SW480 (cell line): ENCODE measurements at places on chromosomes 7 and 10.

DNA sequence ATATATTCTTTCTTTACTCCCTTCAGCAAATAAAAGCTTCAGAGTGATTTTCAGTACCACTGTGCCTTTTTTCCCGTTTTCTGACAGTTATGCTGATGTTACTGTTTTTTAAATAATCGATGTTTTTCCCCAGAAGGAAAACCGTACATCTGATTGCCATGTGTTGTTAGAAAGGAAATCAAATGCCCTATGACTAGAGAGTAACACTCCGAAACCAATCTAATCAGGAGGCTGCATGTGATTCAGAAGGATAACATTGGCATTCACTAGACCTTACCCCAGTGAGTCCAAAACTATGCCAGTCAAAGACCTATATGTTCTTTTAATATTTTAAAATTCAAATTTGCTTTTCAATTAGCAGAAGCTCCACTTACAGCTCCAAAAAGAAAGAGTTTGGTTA, 116.3 kb downstream of the TMEM26 start:
- DNase-seq, result no peak

DNA sequence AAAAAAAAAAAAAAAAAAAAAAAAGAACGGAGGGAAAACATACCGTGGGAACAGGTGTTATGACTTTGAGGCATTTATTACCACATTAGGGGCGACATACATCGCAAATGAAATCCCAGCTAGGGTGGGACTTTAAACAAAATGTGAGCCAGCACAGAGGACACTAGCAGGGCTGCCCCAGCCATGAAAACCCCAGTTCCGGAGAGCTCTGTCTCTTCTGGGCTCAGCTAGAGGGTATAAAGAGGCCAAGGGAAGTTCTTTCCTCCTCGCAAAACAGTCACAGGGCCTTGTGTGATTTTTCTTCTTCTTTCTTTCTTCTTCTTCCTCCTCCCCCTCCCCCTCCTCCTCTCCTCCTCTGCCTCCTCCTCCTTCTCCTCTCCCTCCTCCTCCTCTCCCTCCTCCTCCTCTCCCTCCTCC, 59.9 kb upstream of the ECHDC3 start:
- no peak for DNase-seq

DNA sequence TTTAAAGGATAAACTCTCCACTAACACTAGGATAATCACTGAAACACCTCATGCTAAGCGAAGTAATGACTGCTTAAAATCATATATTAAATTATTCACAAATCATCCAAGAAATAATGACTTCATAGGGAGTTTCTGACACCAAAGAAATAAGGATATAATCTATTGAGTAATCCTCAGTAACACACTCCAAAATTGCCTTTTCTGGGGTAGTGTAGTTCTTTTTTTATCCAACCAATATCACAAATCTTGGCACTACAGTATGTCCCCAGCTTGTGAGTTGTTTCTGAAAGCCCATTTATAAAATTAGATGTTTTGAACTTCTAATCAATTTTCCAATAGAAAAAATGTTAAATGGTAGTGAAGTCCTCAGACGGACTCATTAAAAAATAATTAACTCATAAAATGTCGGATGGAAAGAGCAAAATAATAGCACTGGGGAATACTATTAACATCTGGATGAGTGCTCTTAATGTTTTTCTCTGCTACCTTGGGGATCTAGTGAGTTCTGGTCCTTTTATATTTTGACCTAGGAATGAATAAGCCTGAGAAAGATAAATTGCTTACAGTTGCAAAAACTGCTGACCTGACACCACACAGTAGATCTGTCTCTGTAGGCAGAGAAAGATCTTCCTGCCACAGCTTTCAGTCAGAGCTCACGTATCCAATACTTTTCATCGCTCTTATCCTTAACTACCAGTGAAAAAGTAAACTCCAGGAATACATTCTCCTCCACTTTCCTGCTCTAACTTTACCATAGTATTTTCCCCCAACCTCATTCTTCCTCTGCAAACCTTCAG, 618.5 kb upstream of the ANKRD30A start:
- DNase-seq, result no peak

DNA sequence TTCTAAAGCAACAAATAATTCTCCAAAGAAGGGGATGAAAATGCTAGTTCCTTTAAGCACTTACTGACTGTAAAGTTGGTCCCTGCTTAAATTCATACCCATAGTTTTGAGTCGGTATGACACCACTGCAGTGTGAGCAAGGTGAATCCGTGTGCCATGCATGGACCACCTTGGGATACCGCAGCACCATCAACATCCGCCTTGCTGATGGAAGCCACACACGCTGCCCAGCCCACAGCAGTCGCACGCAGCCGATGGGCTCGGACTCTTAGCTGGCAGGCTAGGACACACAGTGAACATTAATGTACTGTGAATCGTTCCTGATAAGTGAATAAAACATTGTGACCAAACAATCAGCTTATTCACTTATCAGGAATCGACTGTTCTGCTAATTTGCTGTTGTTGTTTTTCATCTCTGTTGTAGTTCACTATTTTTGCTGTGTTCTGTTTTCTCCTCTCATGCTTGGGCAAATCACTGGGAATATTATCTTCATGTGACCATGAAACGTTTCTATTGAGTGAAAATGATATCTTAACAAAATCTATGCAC, 275.5 kb downstream of the USP6NL start:
- DNase-seq, result no peak

DNA sequence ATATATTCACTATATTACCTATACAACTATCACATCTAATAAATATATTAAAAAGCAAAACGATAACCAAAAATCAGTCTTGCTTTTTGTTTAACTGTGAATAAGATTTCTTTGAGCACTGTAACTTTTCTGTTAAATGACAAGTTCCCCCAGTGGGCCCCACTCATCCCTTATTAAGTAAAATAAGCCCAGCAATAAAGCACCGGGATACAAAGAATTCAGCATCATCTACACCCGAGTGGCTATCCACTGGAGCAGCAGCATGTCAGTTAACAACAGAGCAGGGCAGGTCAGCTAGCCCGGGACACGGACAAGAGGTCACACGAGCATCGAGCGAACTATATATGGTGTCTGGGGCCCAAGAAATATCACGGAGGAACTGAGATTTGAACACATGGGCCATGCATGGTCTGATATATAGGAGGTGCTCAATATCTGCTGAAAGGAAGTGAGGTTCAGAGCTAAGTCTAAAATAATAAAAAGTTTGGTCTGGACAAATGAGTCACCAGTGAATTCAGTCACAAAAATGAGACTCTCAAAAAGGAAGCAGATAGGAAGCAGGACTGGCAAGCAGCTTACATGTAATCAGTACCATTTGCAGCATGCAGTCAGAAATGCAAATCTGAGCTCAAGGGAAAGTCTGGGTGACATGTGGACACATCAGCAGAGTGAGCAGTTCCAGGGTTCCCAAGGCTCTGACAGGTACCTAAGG, 4.1 kb downstream of the ERCC6 start:
- DNase-seq, result no peak

DNA sequence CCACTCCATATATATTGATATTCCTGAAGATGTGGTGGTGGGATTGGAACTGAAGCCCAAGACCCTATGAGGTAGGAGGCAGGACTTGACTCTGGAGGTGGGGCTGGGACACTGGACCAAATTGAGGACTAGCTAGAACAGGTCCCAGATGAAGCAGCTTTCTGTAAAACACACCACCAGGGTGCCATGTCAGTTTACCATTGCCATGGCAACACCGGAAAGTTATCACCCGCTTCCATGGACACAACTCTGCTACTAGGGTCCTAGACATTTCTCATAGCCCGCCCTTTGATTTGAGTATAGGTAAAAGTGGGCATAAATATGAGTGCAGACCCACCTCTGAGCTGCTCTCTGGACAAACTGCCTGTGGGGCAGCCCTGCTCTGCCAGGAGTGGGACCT, 490.5 kb upstream of the PFKP start:
- no peak for DNase-seq

- no peak for DNase-seq
These were observed 7.1 kb upstream of the ZMIZ1 start for GRCh38 chr10:79061441-79062315.

GRCh38 chr7:2170576-2171521, 61.9 kb downstream of the MAD1L1 start:
- no peak for DNase-seq

DNA sequence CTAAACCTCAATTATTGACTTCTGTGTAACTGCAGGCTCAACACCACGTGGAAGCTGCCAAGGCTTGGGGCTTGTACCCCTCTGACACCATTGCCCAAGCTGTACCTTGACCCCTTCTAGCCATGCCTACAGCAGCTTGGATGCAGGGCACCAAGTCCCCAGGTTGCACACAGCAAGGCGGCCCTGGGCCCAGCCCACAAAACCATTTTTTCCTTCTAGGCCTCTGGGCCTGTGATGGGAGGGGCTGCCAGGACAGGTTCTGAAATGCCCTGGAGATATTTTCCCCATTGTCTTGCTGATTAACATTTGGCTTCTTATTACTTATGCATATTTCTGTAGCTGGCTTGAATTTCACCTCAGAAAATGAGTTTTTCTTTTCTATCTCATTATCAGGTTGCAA, 610.0 kb upstream of the LRRN3 start:
- DNase-seq, result no peak
